ENCODE measurements at places on chromosomes 1 and 21.

DNA sequence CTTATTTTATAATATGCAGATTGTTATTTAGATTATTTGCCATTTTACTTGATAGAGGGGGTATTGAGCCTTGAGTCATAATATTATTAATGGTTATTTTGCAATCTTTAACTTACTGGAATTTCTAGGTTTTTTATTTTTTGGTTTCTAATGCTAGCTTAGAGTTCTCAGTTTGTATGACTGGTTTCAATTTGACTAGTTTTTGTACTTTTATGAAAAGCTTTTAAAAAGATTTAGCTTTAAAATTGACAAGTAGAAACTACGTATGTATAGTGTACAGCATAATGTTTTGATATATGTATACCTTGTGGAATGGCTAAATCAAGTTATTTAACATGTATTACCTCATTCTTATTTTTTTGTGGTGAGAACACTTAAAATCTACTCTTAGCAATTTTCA lies 41.5 kb downstream of the CEP350 start:
- DNase-seq: no peak

DNA sequence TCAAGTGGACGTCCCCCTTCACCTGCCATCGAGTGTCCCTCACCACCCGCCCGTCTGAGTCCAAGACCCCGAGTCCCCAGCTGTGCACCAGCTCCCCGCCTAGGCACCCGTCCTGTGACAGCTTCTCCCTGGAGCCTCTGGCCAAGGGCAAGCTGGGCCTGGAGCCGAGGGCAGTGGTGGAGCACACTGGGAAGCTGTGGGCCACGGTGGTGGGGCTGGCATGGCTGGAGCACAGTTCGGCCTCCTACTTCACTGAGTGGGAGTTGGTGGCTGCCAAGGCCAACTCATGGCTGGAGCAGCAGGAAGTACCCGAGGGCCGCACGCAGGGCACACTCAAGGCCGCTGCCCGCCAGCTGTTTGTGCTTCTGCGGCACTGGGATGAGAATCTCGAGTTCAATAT lies 63.2 kb downstream of the VWA5B1 start:
- no peak for DNase-seq

- no peak for DNase-seq
Observed at GRCh38 chr1:155681776-155682175, 6.8 kb downstream of the YY1AP1 start.

GRCh38 chr21:44709426-44710293 lies 1.7 kb downstream of the TSPEAR start:
- no peak for DNase-seq

DNA sequence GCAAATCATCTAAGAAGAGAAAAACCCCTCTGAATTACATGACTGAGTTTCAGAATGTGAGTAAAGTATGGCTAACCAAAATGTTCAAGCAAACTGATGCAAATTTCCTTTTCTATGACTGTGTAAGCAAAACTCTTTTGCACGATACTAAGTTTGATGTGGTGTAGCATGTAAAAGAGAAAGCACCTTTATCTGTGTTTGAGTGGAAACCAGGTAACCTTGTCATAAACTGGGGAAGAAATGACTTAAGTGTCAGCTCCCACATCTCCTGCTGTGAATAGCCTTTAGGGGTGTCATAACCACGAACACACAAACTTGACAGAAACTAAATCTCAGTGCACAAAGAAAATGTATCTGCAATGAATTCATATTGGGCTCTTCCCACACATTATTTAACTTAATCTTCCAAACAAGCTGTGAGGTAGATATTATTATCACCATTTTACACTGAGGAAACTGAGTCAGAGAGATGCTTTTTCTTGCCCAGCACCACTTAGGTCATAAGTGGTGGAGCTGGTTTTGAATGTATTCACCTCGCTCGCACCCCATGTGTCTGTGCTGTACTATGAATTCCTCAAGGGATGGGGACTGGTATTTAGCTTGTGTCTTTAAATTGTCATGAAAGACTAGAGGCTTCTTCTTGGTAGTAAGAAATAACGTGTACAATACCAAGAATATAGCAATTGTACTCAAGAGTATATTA lies 32.9 kb upstream of the IL12RB2 start:
- peak; percentile 26 for DNase-seq

- no peak for DNase-seq
Observed at GRCh38 chr1:204567071-204567470, 50.9 kb downstream of the MDM4 start.

Measured in activated naive CD8-positive, alpha-beta T cell treated with anti-CD3 and anti-CD28 coated beads for 36 hours (primary cell).